Esophagus mucosa (tissue), 1 donor: ENCODE measurements at places on chromosomes 1 and 21. TPM values are rescaled to one million over a fixed set of nuclear protein-coding genes. Genes with fewer than 3 reads are reported as not detected.

Gene ELAPOR1
- 1.9 TPM for total RNA-seq

Gene DENND2C
- 41.4 TPM for total RNA-seq

Gene MMEL1
- 2.3 TPM for total RNA-seq

Gene ORC1
- total RNA-seq = 5.7 TPM

Gene XPR1
- 15.9 TPM for total RNA-seq

Gene ANGPTL1
- total RNA-seq = 4.1 TPM

Gene RIMS3
- 2.2 TPM for total RNA-seq

Gene ARHGAP30
- 6.0 TPM for total RNA-seq

Gene NECTIN4
- total RNA-seq = 115 TPM

Gene GPR161
- 4.0 TPM for total RNA-seq

Gene CAMK1G
- not detected for total RNA-seq

Gene CFHR2
- not detected for total RNA-seq

Gene CAMK2N1
- 7.7 TPM for total RNA-seq

Gene SLC25A34
- total RNA-seq = 0.68 TPM

Gene OR2T11
- not detected for total RNA-seq

Gene RGS8
- not detected for total RNA-seq

Gene ZNF672
- total RNA-seq = 16.8 TPM

Gene SPRR2F
- 198 TPM for total RNA-seq

Gene AMY2A
- not detected for total RNA-seq

Gene RUNX1
- 18.3 TPM for total RNA-seq

Gene SELENBP1
- total RNA-seq = 14.0 TPM

Gene KCNJ9
- total RNA-seq = not detected

Gene CDK18
- 3.5 TPM for total RNA-seq

Gene LMOD1
- total RNA-seq = 4.1 TPM

Gene PLEKHO1
- total RNA-seq = 4.1 TPM

Gene KCND3
- 1.7 TPM for total RNA-seq

Gene SELE
- 0.56 TPM for total RNA-seq

Gene ZFYVE9
- total RNA-seq = 12.1 TPM

Gene GLIS1
- total RNA-seq = 0.20 TPM

Gene SH2D5
- total RNA-seq = 0.64 TPM

Gene PFKFB2
- 20.3 TPM for total RNA-seq

Gene FMO5
- total RNA-seq = 0.68 TPM

Gene IQCC
- total RNA-seq = 1.3 TPM

Gene CNIH3
- 2.1 TPM for total RNA-seq

Gene RCSD1
- 2.4 TPM for total RNA-seq

Gene OR2T35
- total RNA-seq = not detected

Gene ATAD3C
- total RNA-seq = 2.1 TPM
